ENCODE measurements at places on chromosomes 5 and 9.
A peak's percentile ranks its signal among the peaks of the same experiment; 100 is the strongest.

DNA sequence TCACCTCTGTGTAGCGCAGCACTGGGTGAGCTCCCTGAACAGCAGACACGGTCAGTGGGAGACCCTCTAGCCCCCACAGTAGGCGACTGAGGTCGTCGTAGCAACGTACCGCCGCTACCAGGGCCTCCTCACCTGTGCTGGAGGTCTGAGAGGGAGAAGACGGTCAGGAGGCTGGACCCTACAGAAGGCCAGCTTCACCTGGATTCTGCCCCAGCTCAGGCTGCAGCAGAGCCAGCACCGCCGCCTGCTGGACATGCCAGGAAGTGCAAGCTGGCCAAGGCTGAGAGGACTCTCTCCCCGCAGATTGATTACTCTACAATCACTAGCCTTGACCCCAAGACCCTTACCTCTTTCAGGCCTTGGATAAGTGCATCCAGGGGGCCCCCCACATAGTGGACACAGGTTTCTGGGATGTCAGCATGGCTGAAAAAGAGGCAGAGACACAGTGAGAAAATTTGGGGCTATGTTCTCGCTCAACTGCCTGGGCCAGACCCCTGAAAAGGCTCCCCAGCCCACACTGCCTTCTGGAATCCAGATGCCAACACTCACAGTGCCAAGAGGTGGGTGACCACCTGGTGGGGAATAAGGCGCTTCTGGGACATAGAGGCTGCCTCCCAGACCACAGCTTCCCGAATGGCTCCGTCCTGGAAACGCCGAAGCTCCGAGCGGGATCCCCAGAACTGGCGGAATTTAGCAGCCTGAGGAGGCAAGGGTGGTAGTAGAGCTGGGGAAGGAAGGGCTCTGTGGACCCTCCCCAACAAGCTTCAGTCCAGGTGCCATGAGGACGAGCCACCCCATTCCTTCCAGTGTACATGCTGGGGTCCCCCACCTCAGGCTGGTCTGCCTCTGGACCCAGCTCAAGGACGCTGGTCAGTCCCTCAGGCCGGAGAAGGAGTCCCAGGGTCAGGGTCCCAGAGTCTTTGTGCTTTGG lies 6.9 kb downstream of the NOL6 start:
- DNase-seq: peak; percentile 65

GRCh38 chr5:180103487-180104167 lies 32.1 kb upstream of the RNF130 start:
- no peak for DNase-seq

DNA sequence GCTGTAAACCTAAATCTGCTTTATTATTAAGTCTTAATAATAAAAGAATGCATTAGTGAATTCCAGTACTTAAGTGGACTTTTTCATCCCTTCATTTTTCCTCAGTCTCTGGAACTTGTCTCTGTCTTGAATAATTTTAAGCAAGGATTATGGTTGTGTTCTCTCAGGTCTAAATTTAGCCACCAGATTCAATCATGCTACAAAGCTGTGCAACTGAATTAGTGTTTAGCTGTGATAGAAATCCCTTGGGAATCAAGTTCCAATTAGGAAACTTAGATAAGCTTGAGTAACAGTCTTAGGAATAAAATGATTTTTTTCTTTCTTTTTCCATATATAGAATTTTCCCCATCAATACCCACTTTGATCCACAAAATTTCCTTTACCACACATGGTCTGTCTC lies 104.3 kb downstream of the PLPPR1 start:
- DNase-seq: no peak

- DNase-seq: no peak
These were observed 18.9 kb upstream of the GPX8 start for GRCh38 chr5:55140908-55141665.

DNA sequence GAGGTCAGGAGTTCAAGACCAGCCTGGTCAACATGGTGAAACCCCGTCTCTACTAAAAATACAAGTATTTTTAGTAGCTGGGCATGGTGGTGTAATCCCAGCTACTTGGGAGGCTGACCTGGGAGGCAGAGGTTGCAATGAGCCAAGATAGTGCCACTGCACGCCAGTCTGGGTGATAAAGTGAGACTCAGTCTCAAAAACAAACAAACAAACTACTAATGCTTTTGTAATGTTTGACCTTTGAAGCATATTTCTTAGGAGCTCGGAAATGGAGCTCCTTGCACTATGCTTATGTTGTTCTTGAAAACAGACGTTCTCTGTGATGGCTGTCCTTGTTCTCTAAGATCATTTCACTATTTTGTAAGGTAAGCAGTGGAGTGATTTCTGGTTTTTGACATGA lies 6.0 kb downstream of the F2RL2 start:
- DNase-seq: no peak

DNA sequence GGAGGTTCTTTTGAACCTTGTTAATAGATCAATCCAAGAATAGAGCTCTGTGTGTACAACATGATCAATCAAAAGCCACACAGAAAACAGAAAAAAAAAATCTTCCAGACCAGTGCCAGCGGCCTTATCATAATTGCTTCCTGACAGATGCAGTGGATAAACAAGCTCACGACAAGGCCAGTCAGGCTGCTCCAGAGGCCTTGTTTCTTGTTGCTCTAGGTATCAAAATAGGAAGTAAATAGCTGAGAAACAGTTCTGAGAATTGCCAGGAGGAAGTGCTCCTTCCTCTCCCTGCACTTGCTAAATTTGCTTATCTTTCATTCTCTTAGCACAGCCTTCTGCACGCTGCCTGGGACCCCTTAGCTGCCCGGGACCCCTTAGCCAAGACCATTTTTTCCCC lies 199.0 kb upstream of the TARS1 start:
- no peak for DNase-seq

GRCh38 chr9:34363619-34364351 lies 12.9 kb downstream of the MYORG start:
- DNase-seq: no peak

GRCh38 chr9:114004221-114004716 lies 73.8 kb downstream of the AMBP start:
- DNase-seq: no peak

GRCh38 chr5:163552536-163552935 lies 47.1 kb downstream of the MAT2B start:
- no peak for DNase-seq

- DNase-seq: no peak
These were observed 18.4 kb upstream of the SPINK4 start for GRCh38 chr9:33221568-33221884.

DNA sequence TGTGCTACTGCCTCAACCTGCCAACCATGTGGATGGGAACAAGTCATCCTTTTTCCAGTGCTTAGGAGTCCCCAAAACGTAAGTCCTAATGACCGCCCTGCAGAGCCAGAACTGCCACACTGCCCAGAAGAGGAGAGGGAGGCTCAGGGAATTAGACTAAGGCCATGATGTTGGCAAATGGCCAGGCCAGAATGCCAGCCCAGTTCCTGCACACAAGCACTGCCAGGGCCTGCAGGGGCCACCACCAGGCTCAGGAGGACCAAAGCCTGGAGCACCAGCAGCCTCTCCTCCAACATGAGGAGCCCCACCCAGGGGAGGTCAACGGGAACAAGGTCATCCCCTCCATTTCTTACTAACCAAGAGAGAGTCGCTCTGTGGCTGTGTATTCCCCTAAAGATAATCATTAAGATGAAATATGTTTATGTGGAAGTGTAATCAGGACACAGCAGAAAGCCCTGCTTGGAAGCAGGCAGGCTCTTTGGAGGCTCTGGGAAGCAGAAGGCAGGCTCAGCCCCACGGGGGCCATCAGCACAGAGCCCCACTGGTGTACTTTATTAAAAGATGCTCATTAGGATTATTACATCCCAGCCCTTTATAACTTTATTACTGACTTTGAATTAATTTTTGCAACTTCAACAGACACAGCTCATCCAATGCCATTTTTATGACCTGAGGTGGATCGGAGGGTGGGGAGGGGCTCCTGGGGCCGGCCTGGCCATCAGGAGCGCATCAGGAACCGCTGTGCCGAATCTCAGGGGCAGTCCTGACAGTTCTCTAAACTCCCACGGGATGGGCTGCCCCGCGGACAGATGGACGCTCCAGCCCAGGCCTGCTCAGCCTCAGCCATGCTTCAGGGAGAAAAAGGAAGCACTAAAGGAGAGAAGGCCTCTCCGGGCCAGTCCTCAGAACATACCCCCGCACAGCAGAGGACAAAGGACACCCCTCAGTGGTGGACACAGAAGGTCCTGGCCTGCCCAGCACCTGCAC lies 127.0 kb downstream of the ADAMTS2 start:
- no peak for DNase-seq

GRCh38 chr5:153559926-153560325 lies 69.5 kb downstream of the GRIA1 start:
- no peak for DNase-seq

DNA sequence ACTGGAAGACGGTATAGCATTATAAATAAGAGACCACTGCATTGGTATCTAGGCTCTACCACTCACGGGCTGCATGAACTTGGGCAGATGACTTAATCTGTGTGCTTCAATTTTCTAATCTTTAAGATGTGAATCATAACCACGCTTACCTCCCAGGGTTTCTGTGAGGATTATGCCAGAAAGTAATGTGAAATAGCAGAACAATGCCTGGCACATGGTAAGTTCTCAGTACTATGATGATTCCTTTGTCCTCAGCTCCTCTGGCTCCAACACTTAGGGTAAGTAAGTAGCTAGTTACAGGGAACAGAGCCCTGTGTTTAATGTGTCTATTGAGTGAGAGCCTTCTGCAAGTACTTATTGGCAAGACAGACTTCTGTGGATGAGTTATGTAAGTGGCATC lies 31.1 kb downstream of the POU4F3 start:
- no peak for DNase-seq

DNA sequence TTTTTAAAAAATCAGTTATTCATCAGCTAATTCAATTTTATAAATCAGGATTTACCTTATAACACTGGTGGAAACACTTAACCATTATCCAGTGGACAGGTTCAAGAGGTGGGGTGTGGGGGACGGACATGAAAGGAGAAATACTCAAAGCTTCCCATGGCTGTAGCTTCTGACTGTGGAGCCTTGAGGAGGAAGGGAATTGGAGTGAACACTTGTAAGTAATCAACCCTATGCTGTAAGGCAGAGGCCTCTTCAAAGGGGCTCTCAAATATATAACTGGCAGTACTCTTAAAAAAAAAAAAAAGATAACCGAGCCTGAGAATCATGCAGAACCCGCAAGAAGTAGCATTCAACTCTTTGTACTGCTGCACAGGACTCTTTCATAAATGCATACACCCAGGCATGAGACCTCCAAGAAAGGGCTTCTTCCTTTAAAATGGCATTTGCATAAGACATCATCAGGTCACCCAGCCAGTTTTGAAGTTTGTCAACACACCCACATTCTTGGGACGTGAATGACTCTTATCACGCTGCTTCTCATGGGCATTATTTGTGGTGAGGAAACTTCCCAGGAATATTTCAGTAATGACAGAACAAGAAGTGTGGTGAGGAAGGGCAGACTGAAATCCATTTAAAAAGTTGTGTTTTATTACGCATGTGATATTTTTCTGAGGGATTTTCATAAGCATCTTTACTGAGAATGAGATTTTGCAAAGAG lies 8.1 kb downstream of the OSMR start:
- DNase-seq: no peak

- DNase-seq: no peak
These were observed 122.7 kb upstream of the CDKN2B start for GRCh38 chr9:22131817-22132216.

DNA sequence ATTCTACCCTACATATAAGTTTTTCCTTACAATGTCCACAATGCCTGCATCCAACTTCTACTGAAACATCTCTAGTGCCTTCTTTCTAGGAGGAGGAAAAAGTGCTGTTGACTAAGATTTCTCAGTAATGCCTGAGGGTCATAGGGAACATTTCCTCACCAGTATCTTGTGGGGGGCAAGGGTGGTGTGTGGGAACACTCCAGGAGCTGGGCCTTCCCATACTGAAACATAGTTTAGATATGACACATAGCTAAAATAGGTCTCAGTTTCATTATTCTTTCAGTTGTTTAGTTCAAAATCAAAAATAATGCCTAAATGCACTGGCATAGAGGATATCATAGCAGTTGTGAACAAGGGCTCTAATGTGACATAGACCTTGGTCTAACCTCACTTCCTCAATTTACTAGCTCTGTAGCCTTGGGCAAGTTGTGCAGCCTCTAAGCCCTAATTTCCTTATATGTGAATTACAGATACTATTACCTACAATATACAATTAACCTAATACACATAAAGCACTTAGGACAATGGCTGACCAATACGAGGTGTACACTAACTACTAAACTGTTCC lies 66.1 kb downstream of the HAPLN1 start:
- no peak for DNase-seq

DNA sequence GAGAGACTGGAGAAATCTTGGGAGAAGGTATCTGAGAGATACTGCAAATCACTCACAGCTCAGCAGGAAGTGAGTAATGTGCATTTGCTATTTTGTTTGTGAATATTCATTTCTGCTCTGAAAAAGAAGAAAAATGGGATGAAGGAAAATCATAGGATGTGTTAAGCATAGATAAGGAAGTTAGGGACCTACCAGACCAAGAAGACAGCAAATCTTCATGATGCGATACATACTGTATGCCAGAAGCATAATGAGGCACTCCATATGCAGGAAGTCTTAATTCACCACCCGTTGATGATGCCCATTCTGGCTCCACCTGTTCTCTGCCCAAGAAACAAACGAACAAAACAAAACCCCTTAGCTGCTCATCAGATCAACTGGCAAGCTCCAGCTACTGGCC lies 6.1 kb upstream of the DAPK1 start:
- DNase-seq: no peak

GRCh38 chr5:137015540-137016116 lies 483.5 kb downstream of the SPOCK1 start:
- DNase-seq: no peak

DNA sequence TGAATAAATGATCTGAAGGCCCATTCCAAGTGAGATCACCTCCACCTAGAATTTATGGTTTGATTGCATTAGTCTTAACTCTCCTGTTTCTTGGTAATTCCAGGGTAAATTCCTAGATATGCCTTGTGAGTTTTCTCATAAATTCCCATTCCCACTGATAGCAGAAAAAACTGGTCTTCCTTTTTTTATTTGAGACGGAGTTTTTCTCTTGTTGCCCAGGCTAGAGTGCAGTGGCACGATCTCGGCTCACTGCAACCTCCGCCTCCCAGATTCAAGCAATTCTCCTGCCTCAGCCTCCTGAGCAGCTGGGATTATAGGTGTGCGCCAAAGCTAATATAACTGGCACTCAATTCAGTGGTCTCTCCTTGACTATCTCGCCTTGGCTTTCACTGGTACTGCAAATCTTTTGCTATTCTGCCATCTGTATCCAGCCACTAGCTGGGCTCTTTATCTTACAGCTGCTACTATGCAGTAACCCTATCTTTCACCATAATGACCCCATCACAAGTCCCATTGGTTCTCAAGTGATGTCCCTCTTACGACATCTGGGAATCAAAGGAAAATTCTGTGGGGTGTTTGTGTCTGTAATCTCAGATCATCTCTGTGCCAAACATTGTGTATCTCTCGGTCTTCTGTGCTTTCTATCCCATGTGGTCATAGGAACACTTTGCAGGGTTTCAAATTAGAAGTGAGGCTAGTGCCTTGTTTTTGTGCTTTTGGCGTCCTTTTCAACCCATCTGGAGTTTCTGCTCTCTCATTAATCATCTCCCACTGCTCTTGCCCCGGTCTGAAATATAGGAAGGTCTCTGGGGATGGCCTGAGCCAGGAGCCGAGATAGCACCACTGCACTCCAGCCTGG lies 14.4 kb downstream of the HNRNPK start:
- no peak for DNase-seq

All from stimulated activated CD4-positive, alpha-beta T cell treated with anti-CD3 and anti-CD28 coated beads, Interleukin-1b, Interleukin-23, amount 100 ng/mL, for 48 hours (primary cell).